ENCODE measurements at places on chromosomes 7 and 10.

DNA sequence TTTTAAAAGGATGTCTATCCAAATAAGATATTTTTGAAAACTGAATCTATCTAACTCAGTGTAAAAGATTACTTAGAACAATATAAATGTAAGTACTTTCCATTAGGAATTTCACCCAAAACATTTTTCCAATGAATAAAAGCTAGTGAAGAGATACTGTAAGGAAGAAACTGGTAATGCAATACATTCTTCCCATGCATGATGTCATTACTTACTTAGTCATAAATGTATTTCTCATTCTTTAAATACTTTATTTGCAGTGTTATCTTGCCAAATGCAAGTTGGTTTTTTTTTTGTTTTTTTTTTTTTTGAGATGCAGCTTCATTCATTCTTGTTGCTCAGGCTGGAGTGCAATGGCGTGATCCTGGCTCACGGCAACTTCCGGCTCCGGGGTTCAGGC is 265.6 kb downstream of the PHF14 start:
- no peak for DNase-seq

DNA sequence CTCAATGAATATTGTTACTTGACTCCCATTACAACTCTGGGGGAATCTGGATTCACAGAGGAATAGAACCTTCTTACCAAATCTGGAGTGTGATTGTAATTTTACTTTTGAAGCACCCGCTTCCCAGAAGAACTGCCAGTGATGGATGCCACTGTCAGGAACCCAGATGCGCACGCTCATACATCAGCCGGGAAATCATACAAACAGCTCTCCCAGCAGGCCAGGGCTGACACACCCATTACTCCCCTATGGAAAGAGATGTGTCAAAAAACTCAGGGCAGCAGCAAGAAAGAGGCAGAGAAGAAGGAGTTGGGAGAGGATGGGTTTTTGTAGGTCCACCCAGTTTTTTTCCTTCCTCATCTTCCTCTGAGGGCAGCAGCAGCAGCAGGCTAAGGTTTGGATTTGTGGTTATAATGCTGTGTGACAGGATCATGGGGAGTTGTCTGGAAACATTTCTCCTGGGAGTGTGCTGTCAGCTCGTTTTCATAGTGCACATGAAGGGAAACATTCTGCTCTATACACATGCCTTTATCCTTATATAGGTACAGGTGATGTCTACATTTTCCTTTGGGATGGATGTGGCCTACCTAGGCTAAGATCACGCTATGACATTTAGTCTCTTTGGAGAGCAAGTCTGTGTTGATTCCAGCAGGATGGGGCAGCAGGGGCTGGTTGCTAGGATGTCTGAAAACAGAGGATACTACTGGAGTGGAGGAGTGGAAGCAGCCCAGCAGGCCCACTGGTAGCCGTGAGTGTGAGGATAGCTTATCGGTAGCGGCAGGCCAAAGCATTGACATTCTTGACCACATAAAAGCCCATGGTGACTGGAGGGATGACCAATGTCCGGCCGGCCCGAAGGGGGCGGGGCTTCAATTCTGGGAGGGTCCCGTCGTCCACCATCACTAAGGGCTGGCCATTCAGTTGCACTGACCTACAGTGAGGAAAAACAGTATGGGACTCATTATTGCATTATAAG is 12.4 kb upstream of the HPS1 start:
- DNase-seq = no peak

DNA sequence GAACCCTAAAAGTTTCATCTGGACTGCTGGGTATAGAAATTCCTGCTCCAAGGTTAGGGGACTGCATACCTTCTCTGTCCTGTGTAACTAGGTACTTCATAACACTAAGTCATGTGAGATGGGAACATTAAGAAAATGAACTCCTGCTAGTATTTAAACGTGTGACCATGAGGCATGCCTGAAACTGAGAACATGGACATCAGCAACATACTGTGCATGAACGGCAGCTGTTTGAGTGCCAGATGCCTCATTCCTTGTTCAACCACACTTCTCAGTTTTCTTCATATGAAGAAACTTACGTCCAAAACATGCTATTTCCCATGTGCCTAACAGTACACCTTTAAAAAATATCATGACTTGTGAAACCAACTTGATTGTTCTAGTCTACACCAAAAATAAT is 88.5 kb downstream of the CREM start:
- DNase-seq = no peak

GRCh38 chr7:155380221-155380861 is 77.6 kb upstream of the EN2 start:
- DNase-seq = peak; percentile 92

GRCh38 chr7:20438694-20439376 is 108.1 kb downstream of the ITGB8 start:
- no peak for DNase-seq

DNA sequence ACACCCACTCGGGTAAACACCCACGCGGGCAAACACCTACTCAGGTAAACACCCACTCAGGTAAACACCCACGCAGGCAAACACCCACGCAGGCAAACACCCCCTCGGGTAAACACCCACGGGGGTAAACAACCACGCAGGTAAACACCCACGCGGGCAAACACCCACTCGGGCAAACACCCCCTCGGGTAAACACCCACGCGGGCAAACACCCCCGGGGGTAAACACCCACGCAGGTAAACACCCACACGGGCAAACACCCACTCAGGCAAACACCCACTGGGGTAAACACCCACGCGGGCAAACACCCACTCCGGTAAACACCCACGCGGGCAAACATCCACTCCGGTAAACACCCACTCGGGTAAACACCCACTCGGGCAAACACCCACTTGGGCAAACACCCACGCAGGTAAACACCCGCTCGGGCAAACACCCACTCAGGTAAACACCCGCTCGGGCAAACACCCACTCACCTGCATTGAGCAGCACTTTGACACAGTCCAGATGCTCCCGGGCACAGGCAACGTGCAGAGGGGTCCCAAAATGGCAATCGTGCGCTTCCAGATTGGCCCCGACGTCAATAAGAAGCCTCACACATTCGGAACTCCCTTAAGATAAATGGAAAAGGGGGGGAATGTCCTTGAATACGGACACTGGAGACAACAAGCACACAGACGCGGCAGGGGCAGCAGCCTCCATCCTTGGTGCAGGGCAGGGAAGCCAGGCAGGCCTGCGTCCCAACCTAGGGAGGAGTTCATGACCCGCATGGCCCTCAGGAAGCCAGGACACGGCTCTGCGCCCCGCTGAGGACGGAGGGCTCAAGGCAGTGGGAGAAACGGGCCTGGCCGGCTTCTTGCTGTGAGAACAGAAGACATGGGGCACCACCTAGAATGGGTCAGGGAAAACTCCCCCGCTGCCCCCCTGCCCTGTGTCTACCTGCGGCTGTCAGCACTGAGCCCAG is 17.6 kb downstream of the ASB13 start:
- no peak for DNase-seq

DNA sequence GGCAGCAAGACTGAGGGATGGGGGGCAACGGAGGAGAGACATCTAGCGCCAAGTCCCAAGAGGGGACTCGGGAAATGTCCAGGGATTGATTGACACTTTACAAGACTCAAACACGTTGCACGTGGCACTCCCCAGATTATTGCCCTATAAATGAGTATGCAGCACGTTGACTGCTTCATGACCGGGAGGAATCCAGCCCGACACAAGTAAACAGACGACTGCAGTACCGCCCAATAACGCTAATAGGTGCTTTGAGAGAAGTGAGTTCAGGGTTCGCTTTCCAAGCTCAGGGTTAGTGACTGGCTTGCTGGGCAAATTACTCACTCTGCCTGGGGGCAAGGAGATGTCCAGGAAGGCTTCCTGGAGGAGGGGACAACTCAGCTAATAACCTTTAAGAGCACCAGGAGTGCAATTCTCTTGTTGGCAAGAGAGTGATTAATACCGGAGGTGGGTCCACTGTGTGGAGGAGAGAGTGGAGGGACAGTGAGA is 73.3 kb upstream of the MYL10 start:
- DNase-seq = no peak

GRCh38 chr10:122213766-122214165 is 57.3 kb upstream of the BTBD16 start:
- no peak for DNase-seq

GRCh38 chr10:19683356-19683755 is 132.9 kb upstream of the PLXDC2 start:
- no peak for DNase-seq

DNA sequence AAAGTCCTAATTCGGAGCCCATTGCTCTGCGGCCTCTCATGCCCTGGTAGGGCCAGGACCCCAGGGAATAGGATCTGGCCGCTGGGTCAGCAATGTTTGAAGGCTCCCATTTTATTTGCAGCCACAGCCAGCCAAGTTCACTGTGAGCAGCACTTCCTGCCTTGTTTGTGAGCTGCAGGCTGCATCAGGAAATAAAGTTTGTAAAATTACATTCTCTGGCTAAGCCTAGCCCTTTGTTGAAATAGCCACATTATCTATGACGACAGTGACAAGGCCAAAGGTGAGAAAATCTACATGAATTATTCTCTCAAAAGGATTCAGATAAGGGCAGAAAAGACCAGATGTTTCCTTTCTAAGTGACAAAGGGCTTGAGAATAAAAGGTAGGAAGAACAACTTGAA is 23.7 kb upstream of the ITGB1 start:
- no peak for DNase-seq

DNA sequence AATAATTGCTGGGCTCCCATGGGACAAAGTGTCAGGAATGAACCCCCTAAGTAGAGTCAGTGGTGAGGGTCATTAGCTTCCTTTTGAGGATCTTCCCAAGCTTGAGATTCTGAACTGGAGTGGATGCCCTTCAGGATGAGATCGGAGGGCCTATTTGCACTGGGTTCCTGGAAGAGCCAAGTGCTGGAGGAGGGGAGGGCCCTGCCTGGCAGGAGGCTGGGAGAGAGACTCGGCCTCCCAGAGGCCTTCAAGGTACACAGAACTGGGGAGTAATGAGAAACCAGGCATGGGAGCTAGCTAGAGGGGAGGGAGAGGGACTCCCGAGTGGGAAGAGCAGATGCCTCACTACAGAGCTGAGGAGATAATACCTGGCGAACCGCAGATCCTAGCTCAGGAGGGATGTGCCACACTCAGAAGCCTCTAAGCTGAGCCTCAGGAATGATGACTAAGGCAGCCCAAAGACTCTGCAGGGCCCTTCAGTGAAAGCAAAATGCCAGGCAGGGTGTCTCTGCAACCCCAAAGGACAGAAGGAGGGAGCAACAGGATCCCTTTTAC is 9.4 kb downstream of the PDAP1 start:
- DNase-seq = no peak

DNA sequence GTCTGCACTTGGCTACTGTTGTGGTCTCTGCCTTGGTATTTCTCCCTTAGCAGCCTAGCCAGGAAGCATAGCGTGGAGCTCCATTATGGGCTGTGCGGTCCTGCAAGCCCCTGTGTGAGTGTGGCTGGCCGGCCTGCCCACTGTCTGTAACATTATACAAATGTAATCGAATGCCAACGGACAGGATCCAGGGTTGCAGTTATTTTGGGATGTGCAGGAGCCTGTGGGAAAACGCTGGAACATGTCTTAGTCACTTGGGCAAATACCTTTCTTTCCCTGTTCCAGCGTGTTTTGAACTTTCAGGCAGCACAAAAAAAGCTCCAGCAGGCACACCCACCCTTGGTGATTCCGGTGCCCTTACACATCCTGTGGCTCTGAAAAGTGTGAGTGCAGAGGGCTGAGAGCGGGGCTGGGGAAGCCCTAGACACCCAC is 29.5 kb downstream of the BAG3 start:
- no peak for DNase-seq

DNA sequence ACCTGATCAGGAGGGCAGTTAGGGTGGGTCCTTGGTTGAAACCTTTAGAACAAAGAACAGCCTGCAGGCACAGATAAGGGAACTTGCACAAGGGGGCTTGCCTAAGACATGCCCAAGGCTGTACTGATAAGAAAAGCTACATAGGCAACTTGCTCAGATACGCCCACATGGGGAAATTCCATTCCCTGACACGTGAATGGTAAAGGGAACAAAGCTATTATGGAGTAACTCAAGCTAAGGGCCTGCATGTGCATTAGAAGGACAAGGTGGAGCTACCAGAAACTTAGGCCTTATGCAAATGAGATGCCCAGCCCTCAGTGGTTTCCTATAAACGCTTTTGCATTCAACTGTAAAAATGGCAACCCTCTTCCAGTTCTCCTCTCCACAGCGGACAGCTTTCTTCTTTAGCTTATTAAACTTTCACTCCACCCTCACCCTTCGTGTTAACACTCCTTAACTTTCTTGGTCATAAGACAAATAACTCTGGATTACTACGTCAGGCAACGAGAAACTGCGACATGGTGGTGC is 1192.1 kb upstream of the CELF2 start:
- DNase-seq = no peak

- DNase-seq = no peak
Measured at GRCh38 chr10:27241010-27241651, 534 bp upstream of the ACBD5 start.

DNA sequence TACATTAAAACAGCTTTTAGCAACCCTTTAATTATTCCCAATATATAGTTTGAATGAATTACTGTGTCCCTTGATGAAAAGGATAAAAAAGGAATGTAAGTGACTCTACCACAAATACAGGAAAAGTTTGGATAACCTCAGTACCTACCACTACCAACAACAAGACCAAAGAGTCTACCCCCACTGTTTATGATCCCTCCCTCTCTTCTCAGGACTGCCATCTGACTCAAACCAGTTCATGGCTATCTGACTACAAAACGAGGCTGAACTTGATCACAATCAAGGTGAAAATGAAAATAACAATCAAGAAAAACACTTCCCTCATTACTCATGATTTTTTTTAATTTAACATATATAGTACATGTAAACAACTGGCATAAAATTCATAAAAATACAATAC is 108.7 kb downstream of the DPY19L1 start:
- DNase-seq = no peak

GRCh38 chr10:117462424-117462792 is 80.1 kb upstream of the EMX2 start:
- no peak for DNase-seq

DNA sequence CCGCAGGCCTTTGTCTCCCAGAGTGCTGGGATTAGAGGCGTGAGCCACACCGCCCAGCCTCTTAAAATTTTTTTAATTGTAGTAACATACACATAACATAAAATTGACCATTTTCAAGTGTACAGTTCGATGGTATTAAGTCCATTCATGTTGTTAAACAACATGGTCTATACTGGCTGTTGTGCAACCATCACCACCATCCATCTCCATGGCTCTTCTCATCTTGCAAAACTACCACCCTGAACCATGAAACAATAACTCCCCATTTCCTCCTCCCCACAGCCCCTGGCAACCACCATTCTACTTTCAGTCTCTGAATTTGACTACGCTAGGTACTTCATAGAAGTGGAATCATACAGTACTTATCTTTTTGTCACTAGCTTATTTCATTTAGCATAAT is 7.9 kb upstream of the ZFYVE27 start:
- no peak for DNase-seq

GRCh38 chr10:4201866-4202825 is 417.1 kb upstream of the KLF6 start:
- DNase-seq = no peak

DNA sequence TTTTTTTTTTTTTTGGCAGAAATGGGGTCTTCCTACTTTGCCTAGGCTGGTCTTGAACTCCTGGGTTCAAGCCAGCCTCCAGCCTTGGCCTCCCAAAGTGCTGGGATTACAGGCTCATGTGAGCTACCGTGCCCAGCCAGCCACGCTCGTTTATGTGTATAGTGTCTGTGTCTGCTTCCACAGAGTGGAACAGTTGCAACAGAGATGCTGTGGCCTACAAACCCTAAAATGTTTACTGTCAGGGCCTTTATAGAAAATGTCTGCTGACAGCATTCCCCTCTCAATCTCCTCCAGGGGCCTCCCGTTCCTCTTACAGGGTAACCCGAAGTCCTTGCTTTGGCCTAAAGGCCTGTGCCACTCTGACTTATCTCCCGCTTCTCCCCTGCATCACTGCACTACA is 87.6 kb upstream of the LEP start:
- no peak for DNase-seq

All from brain (organoid and tissue), 16 donors.